WERI-Rb-1 (cell line): ENCODE measurements at places on chromosomes 3 and 15.

DNA sequence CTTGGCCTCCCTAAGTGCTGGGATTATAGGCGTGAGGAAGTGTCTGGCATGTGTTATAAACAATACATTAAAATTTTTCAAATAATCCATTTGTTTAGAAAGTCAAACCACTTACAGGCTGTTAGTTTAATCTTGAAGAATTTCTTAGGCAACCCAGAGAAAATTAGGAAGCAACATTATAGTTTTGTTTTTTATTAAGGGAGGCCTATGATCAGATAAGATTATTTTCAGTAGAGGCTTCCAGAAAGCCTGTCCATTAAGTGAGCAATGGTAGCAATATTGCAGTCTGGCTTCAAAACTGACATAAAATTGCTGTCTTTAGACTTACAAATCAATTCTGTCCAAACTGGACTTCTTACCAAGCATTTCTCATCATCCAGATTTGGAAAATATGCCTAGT lies 49.6 kb downstream of the CD47 start:
- DNase-seq = no peak

DNA sequence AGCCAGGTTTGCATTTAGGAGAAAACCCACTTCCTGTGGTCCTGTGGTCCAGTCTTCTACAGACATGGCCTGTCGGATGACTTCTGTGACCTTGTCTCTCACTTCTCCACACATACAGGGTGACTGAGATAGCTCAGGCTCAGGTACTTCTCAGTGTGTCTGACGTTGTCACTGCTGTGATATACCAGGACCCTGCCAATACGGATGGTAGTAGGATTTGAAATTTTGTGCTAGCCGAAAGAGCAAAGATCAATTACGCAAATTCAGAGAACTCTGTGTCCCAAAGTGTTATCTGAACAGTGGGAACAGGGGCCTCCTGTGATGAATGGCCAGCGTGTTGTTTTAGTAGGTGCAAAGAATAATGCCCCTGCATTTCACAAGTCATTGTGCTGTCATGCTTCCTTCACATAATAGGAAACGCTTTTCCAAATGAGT lies 128.9 kb downstream of the MCTP2 start:
- DNase-seq = no peak

GRCh38 chr3:171981271-171981605 lies 58.1 kb upstream of the FNDC3B start:
- DNase-seq = no peak

DNA sequence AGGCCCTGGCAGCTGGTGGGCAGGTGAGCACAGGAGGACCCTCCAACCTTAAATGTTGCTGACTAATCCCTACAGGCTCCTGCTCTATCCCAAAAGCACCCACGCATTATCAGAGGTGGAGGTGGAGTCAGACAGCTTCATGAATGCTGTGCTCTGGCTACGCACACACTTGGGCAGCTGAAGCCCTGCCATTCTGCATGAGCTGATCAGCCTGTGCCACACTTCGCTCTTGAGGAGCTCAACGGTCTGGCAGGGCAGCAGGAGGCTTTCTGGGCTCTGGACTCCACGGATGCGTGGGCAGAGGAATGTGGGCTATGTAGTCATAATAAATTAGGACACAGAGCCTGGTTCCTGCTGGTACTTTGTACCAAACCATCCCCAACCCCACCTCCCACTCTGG lies 6.1 kb downstream of the MST1 start:
- no peak for DNase-seq

DNA sequence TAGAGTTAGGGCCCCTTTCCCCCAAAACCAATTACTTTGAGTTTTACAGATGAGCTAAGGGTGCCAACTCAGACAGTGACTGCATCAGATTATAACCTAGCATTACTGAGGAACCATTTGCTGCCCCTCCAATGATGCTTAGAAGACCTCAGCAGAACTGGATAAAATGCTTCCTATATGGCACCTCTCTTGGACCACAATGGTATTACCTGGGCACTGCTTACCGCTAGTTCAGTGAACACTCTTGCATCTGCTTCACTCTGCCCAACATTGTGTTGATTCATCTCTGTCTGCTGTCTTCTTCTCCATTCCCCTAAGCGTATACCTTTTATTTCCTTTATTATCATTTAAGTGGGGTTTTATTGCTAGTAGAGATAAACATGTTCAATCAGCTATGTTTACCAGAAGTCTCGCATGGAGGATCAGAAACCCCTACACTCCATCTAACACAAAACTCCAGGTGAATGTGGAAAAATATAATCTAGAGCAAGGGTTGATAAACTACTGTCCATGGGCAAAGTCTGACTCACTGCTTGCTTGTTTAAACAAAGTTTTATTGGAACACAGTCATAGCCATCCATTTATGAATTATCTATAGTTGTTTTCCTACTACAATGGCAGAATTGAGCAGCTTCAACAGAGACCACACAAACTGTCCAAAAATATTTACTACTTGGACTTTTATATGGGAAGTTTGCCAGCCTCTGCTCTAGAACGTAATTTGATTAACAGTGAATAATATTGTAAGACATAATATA lies 100.2 kb upstream of the PTX3 start:
- DNase-seq = no peak

DNA sequence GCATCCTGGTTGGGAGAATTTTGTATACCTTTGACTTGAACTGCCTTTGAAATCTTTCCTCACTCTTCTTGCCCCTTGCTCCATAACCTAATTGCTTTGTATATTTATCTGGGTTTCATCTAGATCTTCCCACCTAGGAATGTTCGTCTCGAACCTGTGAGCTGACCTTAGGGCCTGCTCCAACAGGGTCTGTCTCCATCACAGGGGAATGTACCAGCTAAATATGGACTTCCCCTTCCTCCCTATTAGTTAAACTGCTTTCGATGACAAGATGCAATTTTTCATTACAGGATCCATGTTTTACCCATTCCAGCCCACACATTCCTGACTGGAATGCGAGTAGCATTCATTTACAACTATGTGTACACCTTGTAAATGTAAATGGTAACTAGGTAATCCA lies 10.6 kb upstream of the ETV5 start:
- DNase-seq = no peak

GRCh38 chr15:42152196-42152920 lies 4.1 kb downstream of the PLA2G4F start:
- DNase-seq = no peak

GRCh38 chr3:138374573-138375134 lies 26.3 kb downstream of the MRAS start:
- no peak for DNase-seq

DNA sequence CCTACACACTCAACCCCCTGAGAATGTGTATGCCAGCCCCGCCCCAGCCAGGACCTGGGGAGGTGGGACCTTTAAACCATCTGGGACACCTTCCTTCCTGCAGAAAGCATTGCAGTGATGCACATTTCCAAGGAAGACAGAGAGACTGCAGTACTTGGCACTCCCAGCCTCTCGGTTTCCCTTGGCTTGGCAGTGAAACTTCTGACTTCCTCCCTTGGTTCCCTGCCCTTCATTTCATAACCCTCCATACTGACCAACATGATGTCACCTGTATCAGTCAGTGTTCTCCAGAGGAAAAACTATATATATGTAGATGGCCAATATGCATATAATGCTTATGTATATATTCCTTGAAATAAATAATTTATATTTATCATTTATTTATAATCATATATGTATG lies 103.2 kb downstream of the SST start:
- no peak for DNase-seq

DNA sequence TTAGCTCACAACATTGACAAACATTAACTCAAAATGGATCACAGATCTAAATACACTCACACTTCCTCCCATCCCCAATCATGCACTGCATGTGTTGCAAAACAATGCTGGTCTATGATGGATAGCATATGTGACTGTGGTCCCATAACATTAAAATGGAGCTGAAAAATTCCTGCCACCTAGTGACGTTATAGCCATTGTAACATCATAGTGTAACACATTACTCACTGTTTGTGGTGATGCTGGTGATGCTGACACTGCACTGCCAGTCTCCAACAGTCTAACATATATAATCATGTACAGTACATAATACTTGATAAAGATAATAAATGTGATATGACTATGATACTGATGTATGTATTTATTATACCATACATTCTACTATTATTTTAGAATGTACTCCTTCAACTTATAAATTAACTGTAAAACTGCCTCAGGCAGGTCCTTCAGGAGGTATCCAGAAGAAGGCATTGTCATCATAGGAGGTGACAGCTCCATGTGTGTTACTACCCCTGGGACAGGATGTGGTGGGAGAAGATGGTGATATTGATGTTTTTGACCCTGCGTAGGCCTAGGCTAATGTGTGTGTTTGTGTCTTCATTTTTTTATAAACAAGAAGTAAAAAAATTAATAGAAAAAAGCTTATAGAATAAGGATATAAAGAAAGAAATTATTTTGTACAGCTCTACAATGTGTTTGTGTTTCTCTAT lies 41.3 kb downstream of the TXNRD3 start:
- no peak for DNase-seq

GRCh38 chr3:32998631-32999451 lies 47.4 kb downstream of the CCR4 start:
- DNase-seq = no peak

GRCh38 chr3:9686050-9686550 lies 17.5 kb upstream of the CPNE9 start:
- DNase-seq = no peak

DNA sequence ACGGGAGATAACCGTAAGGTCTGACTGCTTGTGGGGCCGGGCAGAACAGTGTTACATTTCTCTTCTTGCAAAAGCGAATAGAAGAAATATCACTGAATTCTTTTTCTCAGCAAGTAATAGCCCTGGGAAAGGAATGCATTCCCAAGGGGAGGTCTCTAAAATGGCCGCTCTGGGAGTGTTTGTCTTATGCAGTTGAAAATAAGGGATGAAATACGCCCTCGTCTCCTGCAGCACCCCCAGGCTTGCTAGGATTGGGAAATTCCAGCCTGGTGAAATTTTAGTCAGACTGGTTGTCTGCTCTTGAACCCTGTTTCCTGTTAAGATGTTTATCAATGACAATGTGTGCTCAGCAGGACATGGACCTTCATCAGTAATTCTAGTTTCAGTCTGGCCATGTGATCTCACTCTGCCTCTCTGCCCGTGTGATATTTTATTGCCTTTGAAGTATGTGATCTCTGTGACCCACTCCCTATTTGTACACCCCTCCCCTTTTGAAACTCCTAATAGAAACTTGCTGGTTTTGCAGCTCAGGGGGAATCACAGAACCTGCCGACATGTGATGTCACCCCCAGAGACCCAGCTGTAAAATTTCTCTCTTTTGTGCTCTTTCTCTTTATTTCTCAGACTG lies 715.6 kb downstream of the ROBO1 start:
- peak; percentile 23 for DNase-seq

DNA sequence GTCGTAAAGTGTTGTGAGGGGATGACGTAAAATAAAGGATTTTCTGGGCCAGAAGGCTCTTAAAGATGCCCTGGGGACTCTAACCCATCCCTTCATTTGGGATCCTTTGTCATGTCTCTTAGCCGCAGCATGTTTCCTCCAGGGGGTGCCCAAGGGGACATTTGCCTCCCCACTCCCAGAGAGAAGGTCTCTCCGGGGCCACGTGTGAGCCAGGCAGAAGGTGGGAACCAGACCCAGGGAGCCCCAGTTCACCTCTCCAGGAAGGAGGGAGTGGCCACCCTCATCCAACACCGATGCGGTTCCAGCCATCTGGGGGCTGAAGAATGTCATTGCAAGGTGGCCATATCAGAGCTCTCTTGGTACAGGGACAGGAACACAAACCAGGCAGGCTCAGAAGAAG lies 25.2 kb downstream of the ST8SIA2 start:
- no peak for DNase-seq

- no peak for DNase-seq
Observed at GRCh38 chr15:93063262-93063671, 25.7 kb downstream of the RGMA start.

- no peak for DNase-seq
Observed at GRCh38 chr15:70244978-70245542, 147.3 kb upstream of the TLE3 start.

DNA sequence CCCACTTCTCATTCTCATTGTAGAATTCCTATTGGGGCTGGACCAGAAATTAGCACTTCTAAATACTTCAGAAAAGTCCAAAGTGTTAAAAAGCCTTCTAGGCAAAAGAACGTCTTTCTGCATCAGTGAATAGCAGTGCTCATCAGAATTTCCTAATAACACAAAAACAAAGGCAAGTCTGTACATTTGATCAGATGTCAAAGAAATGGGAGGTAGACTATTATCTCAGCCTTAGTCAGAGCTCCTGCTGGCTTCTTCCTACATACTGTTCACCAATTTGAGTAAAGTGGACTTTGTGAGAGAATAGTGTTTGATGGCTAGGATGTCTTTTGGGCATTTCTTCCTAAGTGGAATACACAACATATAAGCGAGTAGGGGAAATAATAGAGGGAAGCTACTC lies 48.7 kb downstream of the FOXB1 start:
- no peak for DNase-seq

DNA sequence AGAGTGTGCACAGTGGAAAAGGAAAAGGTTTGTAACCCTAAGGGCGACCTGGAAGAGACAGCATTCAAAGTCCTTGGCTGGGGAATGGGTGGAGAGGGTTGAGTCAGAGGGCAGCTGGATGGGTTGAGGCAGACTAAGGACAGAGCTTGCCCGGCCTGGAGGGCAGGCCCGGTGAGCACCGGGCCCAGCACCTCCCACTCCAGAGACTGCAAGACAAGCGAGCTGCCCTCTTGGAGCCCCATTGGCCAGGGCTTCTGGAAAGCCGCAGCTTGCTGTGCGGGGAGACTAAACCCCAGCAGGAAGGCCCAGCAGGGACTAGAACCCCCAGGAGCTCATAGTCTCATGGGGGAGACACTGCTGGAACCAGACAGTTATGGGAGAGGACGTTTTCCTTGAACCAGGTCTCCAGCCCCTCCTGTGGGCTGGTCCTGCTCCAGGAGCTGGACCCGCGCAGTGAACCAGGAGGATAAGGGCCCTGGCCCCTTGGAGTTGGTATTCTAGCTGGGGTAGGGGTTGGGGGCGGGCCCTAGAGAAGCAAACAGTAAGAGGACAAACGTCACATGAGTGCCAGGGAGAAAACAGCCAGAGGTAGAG lies 59.1 kb downstream of the RGMA start:
- no peak for DNase-seq

DNA sequence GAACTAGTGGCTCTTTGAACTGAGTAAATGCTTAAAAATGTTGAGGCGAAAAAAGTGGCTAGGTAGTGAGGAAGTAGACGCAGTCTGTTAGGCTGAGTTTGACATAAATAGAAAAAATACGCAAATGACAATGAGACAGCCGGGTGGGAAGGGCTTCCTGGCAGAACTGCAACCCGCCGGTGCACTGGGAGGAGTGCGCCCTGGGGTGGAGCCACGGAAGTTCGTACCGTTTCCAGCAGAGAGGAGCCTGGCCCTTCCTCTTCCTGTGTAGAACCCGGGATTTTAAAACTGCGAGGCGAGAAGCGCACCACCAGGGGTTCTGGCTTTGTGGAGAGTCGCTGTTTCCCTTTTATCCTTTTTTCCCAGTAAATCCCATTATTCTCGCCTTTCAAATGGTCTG lies 602.6 kb downstream of the PYDC2 start:
- DNase-seq = no peak

DNA sequence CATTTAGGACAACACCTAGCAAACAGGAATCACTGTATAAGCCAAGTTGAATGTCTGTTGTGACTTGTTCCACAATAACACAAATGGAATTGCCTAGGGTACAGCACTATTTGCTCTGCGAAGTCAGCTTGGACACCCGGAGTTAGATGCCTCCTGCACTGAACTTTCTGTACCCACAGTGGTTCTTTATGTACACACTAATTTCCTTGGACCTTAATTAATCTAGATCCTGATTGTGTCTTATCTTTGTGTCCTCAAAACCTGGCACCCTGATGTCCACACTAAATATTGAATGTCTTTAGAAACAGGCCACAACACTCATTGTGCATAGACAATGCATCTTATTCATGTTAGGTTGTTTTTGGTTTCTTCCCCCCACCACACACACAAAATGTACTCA lies 278.9 kb upstream of the NR2F2 start:
- DNase-seq = no peak
